ENCODE measurements at places on chromosomes 2 and 18.

DNA sequence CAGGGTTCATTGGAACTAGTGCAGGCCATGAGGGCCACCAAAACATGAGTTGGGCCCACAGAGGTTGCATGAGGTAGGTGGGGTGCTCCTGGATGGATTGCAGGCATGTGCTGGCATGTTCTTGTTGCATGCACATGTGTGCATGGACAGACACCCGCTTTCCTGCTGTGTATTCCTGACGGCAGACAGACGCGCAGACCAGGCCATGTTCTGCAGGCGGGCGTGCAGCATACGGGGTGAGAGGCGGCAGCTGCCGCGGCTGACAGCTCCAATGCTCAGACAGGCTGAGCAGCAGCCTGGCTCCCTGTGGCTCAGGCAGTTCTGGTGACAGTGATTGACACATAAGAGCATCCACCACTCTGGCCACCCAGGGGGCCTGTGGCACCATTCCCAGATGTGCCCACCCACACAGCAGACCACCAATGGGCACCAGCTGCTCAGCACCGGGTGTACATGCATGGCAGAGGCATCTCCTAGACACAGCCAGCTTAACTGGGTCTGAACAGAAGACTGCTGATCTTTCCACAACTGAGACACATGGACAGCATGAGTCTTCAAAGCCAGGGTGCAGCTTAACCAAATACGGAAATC, 21.2 kb downstream of the HS1BP3 start:
- DNase-seq, result no peak

- no peak for DNase-seq
These were observed 206.6 kb upstream of the SETBP1 start for GRCh38 chr18:44474067-44474411.

DNA sequence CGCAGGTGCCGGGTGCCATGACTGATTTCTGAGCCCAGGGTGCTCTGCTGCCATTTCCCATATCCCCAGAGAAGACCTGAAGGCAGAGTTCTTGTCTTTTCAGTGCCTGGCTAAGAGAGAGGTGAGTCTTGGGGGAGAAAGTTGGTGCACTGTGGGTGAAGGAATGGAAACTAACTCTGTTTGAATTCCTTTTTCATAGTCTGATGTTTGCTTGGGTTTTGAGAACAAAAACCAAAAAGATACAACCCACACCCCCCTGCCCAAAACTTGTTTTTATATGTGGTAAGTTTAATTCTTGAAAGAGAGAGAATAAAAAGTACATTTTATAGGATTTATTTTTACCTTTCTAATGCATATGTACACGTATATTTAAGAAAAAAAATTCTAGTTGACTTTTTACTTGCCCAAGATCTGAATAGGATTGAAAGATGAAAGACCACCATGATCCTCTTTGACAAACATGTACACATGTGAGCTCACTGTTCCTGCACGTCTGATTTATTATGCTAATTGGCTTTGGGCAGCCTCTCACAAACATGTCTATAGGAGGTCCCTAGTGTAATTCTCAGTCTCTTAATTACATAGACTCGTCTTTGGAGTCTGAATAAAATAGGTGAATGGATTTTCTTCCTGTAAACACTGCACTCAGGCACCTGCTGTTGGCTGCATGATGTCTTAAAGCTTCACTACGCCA, 46.3 kb downstream of the ARL4C start:
- DNase-seq, result no peak

DNA sequence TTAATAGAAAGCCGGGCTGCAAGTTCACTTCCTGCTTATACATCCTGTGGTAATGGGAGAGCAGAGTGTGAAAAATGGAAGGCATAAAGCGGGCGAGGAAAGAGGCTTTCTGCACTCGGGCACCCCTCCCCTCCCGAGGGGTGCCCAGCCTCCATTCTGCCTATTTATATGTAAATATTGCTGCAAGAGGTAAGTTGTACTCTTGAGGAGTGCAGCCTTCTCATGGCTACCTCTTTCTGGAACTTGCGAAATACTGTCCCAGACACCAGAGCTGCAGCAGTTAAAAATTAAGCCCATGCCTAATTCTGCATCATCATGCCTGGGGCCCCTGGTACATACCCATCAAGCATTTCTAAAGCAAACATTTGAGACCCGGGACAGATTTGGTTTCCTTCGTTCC, 156.0 kb downstream of the GBX2 start:
- no peak for DNase-seq

- no peak for DNase-seq
These were observed 75.2 kb upstream of the CD302 start for GRCh38 chr2:159873258-159873657.

- no peak for DNase-seq
These were observed 99.5 kb upstream of the MAP3K20 start for GRCh38 chr2:172976116-172976515.

- DNase-seq, result no peak
These were observed 132.4 kb downstream of the MREG start for GRCh38 chr2:215880970-215881369.

GRCh38 chr2:9652898-9653479, 22.2 kb upstream of the YWHAQ start:
- no peak for DNase-seq

DNA sequence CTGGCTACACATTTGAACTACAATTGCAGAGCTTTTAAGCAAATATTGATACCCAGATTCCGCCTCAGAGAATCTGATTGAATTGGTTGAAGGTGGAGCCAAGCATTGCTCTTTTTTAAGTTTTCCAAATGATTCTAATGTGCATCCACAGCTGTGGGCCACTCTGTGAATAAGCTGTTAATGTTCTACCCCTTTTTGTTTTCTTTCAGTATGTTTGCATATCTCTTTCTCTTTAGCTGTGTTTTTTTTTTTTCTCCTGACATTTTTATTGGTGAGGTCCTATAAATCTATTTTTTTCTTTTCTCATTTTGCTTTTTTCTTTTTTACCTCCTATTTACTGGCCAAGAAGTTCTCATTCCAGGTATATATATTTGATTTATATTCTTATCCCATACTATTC, 6.5 kb downstream of the SCN3A start:
- DNase-seq, result no peak

DNA sequence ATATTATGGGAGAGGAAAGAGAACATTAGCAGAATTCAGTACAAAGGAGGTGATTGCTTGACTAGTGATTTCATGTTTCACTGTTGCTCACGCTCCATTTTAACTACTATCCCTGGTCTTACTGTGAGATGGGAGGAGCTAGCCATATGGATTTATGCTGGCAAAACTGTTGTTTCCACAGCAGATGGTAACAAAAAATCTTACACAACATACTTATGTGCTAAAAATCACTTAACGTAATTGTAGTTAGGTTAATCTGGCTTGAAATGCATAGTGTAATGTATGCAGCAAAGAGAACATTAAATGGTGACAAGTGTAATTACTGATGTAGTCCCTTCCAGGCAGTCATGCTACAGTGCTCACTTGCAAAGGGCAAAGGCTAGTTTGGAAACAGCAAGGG, 155.6 kb upstream of the LYPD1 start:
- no peak for DNase-seq

- DNase-seq, result no peak
These were observed 33.3 kb downstream of the FAM178B start for GRCh38 chr2:96952976-96953610.

DNA sequence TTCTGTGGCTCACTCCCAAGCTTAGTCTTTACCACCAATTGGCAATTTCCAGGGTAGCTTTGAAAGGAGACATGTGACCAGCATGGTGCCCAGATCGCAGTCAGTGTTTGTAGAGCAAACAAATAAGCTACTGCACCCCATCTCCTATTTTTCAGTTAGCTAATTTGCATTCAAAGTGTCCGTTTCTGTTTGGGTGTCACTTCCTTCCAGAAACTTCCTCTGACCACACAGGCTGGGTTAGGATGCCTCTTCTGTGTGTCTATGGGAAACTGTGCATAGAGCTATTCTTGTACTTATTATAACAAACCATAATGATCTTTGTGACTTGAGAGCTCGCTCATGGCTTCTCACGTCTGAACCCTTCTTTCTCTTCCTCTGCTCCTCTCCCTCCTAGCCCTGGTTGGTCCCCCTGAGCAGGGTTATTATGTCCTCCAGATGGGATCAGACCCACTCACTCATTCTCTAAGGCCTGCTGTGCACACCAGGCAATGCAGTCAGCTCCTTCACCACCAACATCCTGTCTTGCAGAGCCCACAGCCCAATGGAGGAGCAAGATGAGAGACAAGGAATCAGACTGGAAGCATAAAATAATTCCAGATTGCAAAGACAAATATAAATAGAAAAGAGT, 101.2 kb upstream of the ALK start:
- DNase-seq, result no peak

DNA sequence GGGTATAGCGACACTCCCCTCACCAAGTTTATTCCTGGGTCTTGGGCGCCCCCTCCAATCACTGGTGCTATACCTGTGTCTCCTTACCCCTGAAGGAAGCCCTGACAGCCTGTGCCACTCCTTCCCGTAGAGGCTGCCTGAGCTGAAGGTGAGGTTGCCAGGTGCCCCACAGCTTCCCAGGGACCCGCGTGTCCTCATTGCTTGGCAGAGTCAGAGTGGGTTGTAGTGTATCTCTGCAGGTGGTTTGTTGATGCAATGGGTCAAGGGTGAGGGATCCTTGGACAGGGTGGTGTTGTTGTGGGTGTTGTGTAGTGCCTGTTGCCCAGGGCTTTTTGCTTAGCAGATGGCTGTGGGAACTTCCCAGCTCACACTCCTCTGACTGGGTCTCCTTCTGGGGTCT, 438.7 kb upstream of the FSIP2 start:
- no peak for DNase-seq

GRCh38 chr2:240153418-240153817, 13.0 kb upstream of the OTOS start:
- DNase-seq, result no peak

DNA sequence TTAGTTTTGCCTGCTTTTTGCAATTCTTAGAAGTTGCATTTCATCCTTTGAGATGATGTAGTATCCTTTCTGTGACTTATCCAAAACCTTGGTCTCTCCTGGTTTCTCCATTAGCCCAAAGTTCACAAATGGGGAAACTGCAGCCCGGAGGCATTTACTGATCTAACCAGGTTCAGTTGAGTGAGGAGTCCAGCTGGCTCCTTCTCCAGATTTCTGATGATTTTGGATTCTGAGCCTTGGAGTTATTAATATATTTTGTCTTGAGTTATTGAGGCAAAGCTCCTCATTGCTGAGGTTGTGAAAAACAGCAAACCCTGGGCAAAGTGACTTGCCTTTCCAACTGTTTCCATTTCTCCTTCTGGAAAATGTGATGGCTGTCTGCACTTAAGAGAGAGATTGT, 1.7 kb downstream of the SLC1A4 start:
- DNase-seq, result no peak

DNA sequence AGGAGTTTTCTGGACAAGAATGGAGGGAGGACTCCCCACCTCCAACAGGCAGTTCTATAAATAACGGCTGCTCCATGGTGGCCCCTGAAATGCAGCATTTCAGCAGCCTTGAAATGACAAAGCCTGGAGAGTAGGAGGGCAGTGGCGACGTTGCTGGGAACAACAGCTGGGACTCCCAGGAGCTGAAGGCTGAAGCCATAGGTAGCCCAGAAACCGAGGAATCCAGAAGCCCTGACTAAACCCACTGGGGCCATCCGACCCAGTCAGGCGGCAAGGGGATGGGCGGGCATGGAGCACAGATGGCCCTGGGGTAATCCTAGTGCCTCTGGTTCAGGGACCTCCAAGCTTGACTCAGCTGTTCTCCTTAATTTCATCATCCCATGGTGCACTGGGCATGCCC, 9.0 kb downstream of the PRKAG3 start:
- no peak for DNase-seq

DNA sequence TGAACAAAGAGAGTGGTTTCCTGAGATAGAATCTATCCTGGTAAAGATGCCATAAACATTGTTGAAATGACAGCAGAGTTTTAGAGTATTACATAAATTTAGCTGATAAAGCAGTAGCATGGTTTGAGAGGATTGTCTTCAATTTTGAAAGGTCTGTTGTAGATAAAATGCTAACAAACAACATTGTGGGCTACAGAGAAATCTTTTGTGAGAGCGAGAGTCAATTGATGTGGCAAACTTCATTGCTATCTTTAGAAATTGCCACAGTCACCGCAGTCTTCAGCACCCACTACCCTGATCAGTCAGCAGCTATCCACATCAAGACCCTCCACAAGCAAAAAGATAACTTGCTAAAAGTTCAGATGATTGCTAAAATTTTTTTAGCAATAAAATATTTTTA, 17.5 kb downstream of the VRK2 start:
- DNase-seq, result no peak

GRCh38 chr2:131035112-131035825, 58.0 kb downstream of the FAM168B start:
- no peak for DNase-seq

DNA sequence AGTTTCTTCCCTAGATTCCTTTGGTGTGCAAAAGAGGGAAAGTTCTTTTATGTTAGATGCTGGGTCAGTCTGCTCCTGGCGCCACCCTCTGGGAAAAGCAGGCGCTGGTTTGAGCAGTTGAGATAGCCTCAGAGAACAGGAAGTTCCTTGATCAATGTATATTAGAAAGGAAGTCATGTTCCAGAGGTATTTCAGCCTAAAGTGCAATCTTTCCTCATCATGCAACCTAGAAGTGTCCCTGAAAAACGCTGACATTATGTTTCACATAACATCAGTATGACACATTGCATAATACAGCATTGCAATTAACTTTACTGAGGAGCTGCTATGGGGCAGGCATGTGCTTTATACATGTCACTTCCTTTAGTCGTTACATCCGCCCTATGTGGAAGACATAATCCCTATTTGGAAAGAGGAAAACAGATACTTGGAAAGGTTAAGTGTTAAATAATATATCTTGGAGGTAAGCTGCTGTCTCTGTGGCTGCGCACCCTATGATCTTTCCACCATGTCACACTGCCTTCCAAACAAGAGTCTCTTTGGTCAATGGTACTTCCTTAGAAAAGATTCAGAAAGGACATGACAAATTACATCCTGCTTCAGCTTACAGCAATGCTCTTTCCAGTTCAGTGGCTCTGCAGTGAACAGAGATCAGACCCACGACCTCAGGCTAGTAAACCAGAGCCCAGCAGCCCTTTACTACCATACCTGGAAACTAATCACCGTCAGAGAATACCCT, 369.7 kb downstream of the RAD51AP2 start:
- DNase-seq, result no peak

GRCh38 chr18:34697233-34697632, 12.9 kb upstream of the DTNA start:
- no peak for DNase-seq
